ENCODE measurements at places on chromosomes 1 and 21.

GRCh38 chr1:38505944-38506343 is 353.6 kb downstream of the RRAGC start:
- no peak for DNase-seq

- DNase-seq = no peak
Measured at GRCh38 chr1:231444059-231444458, 22.0 kb upstream of the EGLN1 start.

DNA sequence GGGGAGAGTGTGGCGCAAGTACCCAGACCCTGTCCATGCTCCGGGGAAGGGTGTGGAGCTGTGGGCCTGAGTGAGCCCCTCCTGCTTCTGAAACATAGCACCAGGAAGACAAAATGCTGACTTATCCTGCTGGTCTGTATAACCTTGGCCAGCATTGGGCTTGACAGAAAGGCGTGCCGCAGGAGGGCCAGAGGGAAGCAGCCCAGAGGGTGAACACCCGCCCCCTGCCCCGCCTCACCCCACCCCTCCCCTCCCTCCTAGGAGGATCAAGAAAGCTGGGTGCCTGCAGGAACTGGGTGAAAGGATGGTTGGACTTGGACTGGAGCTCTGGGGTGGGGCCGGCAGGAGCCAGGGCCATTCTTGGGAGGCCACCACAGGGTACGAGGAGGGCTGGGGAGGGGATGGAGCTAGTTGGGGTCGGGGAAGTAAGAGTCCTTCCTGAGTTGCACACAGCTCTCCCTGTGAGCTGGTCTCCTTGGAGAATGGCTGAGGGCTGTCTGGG is 27.1 kb downstream of the PTPRF start:
- DNase-seq = no peak

- DNase-seq = no peak
Measured at GRCh38 chr1:167344615-167345385, 124.1 kb downstream of the POU2F1 start.

GRCh38 chr21:26115305-26115704 is 55.3 kb downstream of the APP start:
- DNase-seq = no peak

DNA sequence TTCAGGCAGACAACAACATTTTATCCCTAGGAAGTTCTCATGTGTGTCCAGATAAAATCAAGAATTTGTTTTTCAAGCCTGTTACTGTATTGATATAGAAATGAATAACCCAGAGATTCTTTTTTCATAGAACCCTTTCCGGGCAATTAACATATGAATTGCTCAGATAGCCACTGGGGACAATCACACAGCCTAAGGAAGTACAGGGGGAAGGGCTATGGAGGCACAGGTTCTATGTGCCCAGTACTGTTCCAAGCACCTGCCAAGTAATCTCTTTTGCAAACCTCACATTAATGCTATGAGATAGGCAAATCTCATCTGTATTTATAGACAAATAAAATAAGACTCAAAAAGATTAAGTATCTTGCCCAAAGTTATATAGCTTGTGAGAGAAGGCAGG is 84.9 kb downstream of the NTNG1 start:
- no peak for DNase-seq

GRCh38 chr1:150186789-150187559 is 37.3 kb downstream of the PLEKHO1 start:
- DNase-seq = no peak

- no peak for DNase-seq
Measured at GRCh38 chr1:182495002-182495401, 45.1 kb downstream of the RGSL1 start.

DNA sequence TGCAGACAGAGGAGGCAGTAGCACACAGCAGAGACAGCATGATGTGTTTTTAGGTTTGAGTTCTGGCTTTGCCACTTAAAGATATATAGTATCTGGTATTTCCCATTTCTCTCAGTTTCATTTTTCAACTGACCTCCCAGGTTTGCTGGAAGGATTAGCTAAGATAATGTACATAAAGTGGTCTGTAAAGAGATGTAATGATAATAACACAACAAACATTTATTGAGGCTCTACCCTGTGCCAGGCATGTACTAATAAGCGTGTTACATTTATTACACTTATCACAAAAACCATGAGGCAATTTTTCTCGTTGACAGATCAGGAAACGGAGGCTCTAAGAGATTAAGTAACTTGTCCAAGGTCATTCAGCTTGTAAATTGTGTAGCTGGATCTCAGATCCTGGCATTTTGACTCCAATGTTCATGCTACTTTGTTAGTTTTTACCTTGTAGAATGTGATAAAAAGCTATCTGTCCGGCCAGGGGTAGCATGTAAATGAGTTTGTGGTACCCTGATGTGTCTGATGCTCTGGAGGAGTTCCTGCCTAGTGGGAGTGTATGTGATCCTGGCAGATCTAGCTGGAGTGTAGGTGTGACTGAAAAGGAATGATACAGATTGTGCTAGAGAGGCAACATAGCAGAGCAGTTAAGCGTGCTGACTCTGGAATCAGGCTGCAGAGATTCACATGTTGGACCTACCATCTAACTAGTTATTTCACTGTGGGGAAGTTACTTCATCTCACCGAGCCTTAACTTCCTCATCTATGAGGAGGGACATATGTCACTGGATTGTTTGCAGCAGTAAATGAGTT is 146.6 kb downstream of the VPS13D start:
- DNase-seq = no peak

DNA sequence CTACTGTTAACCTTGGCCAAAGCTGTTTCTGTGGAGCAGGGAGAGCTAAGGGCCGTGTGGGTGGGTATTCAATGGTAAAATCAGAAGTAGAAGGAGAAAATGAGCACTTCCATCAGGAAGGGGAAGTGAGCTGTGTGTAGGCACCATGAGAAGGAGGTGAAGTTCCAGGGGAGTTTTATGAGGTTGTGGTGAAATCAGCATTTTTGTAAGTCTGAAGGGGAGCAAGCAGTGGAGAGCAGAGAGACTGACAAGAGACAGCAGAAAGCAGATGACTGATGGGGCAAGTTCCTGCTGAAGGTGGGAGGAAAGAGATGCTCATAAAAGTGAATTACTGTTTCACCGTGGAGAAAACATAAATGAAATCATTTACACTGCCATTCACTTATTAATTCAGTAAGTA is 2.7 kb upstream of the GPR88 start:
- no peak for DNase-seq

GRCh38 chr1:67723620-67724019 is 38.6 kb downstream of the GADD45A start:
- no peak for DNase-seq

GRCh38 chr1:211699059-211699458 is 23.6 kb upstream of the NEK2 start:
- DNase-seq = no peak

DNA sequence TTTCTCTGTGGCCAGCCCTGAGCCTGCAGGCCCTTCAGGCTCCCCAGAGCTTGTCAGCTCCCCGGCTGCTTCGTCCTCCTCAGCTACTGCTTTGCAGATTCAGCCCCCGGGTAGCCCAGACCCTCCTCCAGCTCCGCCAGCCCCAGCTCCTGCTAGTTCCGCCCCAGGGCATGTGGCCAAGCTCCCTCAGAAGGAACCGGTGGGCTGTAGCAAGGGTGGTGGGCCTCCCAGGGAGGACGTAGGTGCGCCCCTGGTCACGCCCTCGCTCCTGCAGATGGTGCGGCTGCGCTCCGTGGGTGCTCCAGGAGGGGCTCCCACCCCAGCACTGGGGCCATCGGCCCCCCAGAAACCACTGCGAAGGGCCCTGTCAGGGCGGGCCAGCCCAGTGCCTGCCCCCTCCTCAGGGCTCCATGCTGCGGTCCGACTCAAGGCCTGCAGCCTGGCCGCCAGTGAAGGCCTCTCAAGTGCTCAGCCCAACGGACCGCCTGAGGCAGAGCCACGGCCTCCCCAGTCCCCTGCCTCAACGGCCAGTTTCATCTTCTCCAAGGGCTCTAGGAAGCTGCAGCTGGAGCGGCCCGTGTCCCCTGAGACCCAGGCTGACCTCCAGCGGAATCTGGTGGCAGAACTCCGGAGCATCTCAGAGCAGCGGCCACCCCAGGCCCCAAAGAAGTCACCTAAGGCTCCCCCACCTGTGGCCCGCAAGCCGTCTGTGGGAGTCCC is 45.4 kb downstream of the YARS1 start:
- no peak for DNase-seq

GRCh38 chr1:67257173-67257535 is 50.5 kb upstream of the IL12RB2 start:
- DNase-seq = no peak

- no peak for DNase-seq
Measured at GRCh38 chr1:69506721-69507120, 61.0 kb upstream of the LRRC7 start.

DNA sequence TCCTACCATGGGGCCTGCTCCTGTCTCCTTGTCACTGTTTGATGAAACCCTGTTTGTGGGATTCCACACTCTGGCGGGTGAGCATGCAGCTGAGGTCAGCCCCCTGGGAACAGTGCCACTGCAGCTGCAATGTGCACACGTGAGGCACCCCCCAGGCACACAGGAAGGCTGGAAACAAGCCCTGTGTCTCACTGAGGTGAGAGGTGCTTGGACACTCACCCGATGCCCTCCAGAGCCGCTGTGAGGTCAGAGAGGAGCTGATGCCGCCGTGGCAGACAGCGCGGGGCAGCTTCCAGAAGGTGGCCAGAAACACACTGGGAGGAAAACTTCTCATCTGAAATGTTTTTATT is 49.7 kb downstream of the SLX9 start:
- DNase-seq = no peak

DNA sequence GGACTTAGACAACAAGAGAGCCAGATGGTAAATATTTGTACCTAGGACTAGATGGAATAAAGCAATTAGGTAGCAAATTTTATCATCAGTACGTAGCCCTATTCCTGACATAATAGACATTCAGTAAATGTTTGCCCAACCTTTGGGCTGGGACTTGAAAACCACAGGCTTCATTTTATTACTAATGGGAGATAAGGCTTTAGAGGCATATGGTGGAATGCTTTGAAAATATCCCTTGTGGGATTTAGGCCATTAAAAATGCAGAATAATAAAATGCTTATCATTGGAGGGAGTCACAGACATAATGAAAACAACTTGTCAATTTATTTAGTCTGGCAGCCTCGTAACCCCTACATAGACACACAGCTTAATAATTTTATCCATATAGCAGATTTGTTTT is 296.1 kb upstream of the SPAG17 start:
- DNase-seq = no peak

GRCh38 chr1:57131701-57132394 is 166.0 kb upstream of the C8B start:
- no peak for DNase-seq

DNA sequence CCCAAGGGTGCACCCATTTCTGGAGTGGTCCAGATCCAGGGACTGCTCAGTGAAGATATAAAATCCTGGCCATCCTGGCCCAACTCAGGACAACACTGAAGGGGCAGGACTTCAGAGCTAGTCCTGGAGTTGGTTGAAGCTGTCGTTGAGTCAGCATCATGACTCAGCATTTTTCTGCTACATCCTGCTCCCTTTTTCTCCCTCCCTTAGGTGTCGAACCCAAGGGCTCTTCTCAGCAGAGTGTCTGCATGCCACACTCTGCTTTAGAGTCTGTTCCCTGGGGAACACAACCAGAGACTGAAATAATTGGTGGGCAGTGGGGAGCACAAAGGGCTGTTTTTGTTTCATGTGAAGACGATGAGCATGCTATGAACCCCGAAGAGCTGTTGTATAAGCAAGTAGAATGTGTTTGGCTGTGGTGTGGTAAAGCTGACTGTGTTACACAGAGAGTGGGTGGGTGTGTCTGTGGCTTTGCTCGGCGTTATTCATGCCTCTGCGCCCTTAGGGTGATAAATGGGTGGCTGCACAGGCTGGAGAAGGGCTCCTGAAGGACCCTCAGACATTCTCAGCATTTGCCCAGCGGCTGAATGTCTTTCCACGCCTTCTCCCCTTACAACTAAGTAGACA is 167.2 kb downstream of the CYYR1 start:
- no peak for DNase-seq

DNA sequence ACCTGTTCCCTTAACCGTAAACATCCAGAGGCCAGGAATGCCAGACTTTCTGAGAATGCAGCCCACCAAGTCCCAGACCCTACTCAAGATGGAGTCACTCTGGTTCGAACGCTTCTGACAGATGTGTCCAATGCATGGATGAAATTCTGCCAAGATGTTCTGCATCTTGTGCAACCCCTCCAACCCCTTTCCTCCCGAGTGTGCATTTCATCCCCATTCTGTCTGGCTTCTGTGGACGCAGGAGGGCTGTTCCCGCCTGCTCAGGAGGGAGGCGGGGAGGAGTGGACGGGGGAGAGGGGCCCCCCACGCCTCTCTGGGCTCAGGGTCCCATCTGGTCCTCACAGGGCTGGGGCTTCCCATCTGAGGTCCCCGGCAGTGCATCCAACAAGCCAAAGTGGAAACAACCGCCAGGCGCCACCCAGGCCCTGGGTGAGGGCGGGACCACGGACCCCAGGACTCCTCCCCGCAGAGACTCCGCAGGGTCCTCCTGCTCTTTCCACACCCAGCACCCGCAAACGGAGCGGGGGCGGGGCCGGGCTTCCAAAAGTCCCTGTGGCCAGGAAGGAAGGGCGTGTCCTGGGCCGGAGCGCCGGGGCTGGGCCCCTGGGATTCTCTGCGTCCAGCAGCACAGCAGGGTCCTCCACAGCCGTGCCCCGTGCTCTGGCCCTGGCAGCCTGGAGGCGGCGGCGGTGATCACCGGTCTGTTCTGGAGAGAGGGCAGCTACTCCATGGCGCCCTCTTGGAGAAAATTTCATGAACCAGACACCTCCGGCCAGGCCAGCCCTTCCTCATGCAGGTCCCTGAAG is 27.8 kb upstream of the SUMO3 start:
- DNase-seq = peak; percentile 19

GRCh38 chr1:67304023-67304422 is 3.6 kb upstream of the IL12RB2 start:
- DNase-seq = no peak

DNA sequence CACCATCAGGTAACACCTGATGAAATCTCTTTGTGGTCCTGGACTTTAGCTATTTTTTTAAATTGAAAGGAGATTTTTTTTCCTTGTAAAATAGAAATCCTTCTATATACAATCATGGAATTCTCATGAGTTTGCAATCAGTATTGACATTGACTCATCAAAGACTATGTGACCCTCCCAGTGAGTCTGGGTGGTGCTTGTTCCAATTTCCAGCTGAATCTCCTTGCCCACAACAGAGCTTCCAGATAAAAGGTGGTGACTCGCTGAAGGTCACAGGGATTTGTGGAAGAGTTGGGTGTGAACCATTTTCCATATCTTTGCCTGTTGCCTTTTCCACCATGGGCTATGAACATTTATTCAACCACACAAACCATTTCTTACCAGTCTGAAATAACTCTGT is 486.6 kb downstream of the AJAP1 start:
- no peak for DNase-seq

DNA sequence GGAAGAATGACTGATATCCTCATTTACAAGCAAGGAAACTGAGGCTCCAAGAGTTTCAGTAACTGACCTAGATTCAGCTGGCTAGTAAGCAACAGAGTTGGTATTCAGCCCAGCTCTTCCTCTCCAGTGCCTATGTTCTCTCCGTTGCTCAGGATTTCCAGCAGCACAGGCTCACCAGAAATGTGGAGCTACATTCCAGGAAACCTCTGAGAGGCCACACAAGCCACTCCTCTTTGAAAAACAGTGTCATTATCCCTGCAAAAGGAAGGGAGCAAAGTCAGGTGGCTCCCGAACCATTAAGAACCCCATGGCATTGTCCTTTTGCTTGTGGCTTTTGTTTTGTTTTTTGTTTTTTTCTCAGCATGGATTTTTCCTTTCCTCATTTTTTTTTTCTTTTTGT is 40.6 kb upstream of the DUSP10 start:
- DNase-seq = no peak

Data from stimulated activated CD8-positive, alpha-beta memory T cell treated with anti-CD3 and anti-CD28 coated beads, Interleukin-12 subunit alpha, Interleukin-12 subunit beta, amount 100 ng/mL, for 4 hours (primary cell).